LHCN-M2 (cell line): ENCODE measurements at places on chromosomes 7 and 10. TPM values are rescaled to one million over a fixed set of nuclear protein-coding genes. Genes with fewer than 3 reads are reported as not detected.

The MMP21 gene
- not detected in 2 replicates for total RNA-seq

The KAZALD1 gene
- total RNA-seq: 15.1 and 16.1 TPM in 2 replicates

The UNC5B gene
- total RNA-seq: 0.13 and 0.34 TPM in 2 replicates

GRCh38 chr10:75646218-75646915 is 214.9 kb downstream of the LRMDA start:
- no peak for DNase-seq

GRCh38 chr7:50552139-50552538 is 13.1 kb downstream of the DDC start:
- DNase-seq: no peak

GRCh38 chr10:104300736-104301292 is 31.8 kb downstream of the GSTO2 start:
- DNase-seq: peak; percentile 100

DNA sequence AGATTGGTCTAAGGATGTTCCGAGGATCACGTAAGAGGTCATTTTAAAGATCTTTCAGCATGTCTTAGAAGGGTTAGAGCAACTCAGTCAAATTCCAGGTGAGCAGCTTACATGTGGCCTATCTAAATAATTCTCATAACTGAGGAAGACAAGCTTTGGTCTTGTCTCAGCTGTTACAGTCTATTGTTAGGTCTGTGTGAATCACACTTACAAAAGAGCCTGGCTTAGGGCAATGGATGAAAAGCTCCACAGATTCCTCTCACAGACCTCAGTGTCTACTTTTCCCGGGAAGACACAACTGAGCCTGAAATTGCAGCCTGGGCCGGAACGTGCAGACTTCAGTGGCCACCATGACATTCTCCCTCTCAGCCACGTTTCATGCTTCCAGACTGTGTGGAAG is 173.1 kb downstream of the INHBA start:
- DNase-seq: peak; percentile 37

DNA sequence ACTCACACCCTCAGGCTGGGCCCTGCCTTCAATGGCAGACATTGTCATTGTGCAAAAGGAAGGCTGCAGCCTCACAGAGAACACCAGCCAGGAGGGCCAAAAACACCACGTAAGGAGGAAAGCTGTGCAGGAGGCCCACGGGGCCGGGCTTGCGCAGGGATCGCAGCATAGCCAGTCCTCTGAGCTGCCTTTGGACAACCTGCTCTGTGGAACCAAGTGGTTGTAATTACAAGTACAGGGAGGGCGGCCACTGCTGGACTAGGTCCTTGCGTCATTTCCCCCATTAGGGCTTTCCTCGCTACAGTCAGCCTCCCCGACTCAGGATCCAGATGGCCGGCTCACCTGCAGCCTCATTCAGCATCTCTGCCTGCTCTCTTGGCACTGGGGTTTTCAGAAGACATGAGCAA is 66.9 kb downstream of the FAM53B start:
- DNase-seq: no peak

DNA sequence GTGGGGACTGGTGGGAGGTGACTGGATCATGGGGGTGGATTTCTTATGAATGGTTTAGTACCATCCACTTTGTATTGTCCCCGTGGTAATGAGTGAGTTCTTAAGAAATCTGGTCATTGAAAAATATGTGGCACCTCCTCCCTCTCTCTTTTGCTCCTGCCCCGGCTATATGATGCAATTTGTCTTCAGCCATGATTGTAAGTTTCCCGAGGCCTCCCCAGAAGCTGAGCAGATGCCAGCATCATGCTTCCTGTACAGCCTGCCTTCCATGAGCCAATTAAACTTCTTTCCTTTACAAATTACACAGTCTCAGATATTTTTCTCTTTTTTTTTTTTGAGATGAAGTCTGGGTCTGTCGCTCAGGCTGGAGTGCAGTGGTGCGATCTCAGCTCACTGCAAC is 2.6 kb upstream of the KDM7A start:
- no peak for DNase-seq
